ENCODE measurements at places on chromosomes 13 and 19.

DNA sequence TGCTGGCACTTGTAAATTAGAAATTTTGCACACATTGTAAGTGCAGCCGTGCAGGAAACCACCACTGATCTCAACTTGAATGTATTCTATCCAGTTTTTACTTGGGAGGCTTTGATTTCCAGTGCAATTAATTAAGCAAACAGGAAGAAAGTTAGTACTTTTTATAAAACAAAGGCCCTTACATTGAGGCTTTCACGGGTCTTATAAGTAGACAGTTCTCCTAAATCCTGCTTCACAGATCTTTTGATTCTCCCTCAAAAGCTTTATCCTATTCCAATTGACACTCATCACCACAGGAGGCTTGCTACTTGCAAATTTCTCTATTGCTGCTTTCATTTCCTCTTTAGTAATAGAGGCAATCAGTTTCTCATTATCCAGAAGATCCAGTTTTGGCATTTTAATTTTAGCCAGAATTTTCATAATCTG, 90.1 kb downstream of the ERCC5 start:
- DNase-seq: no peak

DNA sequence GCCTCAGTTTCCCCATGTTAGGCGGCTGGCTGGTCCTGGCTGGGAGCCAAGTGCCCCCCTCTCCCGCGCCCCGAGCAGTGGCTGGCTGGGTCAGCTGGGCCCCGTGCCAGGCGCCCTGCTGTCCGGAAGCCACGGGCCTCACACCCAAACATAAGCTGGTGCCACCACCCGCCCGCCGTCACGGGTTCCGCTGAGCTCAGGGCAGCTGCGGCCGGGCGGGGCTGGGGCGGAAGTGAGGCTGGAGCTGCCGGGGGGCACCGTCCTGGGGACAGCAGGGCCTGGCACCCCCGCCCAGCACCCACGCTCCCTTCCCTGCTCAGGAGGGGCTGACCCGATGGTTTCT, 19.3 kb downstream of the HCN2 start:
- peak; percentile 59 for DNase-seq

- no peak for DNase-seq
Observed at GRCh38 chr13:112852392-112852791, 116.6 kb upstream of the MCF2L start.

DNA sequence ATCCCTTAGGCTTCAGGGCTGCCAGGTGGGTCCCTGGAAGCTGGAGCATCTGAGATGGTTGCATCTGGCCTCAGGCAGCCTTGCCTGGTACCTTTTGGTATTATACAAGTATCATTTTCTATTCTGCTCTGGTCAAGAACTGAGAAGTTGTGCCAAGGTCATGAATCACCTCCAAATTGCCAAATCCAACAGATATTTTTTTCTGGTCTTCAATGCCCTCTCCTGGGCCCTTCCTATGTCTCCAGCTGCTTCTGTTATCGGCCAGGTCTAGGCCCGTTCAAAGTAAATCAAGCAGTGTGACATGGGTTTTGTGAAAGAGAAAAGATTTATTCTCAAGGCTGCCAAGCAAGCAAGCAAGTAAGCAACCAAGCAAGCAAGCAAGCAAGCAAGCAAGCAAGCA, 271.1 kb upstream of the MAB21L1 start:
- no peak for DNase-seq

DNA sequence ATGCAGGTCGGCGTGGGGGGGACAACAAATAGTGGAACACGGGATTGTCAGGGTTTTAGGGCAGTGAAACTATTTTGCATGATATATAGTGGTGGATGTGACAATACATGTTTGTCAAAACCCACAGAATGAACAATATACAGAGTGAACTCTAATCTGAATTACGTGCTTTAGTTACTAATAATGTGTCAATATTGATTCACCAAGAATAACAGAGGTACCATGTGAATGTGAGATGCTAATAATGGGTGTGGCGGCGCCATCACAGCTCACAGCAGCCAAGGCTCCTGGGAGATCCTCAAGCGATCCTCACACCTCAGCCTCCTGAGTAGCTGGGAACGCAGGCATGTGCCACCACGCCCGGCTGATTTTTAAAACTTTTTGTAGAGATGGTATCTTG, 12.9 kb downstream of the ELAVL1 start:
- DNase-seq: no peak

GRCh38 chr13:37288057-37288720, 182.7 kb upstream of the CSNK1A1L start:
- no peak for DNase-seq

DNA sequence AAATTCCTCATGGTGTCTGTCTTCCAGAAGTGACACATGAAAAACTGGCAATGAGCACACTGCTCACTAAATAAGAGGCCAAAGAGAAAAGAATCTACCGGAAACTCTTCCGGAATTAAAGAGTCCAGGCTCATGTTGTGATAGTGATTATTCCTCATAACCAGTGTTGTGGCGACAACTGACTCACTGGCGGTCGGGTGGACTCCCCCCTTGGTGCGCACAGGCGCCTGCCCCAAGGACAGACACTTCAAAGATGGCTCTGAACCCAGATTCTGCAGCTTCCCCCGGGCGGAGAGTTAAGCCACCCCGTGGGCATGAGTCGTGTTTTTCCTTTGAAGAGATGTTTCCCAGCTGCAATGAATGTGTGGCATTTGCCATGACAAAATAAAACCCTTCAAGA, 10.3 kb downstream of the IL17D start:
- no peak for DNase-seq

DNA sequence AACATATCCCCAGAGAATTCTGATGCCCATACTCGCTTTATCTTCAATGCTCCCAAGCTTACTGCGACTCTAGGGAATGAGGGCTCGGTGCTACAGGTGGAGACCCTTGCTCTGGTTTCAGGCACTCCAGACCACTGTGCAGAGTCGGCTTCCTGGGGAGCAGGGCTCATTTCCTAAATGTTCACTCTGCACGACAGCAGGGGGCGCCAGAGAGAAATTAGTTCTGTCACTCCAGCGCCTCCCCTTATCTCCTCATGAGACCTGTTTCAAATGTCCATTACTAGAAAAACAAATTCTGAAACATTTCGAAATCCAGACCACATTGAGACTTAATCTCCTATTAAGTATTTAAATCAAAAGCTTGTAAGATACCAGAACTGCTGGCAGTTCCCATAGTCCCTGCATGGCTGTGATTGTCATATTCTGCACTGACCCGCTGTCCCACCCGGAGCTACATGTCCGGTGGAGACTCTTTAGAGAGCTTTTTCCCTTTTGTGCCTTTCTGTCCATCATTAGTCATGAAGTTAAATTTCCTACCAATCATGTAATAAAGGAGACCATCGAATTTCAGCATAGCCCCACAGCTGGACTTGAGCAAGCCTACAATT, 22.4 kb downstream of the EPSTI1 start:
- peak; percentile 6 for DNase-seq

- DNase-seq: no peak
Observed at GRCh38 chr19:28585796-28586195, 627.2 kb downstream of the UQCRFS1 start.

GRCh38 chr19:10004617-10005016, 5.7 kb downstream of the COL5A3 start:
- no peak for DNase-seq

GRCh38 chr13:28671126-28671792, 12.3 kb downstream of the POMP start:
- DNase-seq: no peak

All from SHP77 (cell line).